ENCODE measurements at places on chromosomes 13 and 19.
A peak's percentile ranks its signal among the peaks of the same experiment; 100 is the strongest.

DNA sequence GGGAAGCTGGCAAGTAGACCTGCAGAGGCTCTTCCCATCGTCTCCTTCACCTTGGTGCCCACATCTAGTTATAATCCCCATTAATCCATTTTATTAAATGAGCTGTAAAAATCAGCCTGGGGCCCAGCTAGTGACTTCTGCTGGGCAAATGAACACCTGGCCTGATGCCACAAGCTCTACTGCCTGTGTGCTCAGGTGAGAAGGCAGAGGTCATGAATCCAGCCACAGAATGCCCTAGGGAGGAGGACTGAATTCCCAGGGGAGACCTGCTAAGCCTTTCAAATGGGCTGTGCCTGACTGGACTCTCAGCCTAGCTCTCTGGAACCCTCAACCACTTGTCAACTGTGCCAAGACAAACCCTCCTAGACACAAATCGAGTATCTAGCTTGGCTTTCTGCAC lies 74.0 kb downstream of the PDS5B start:
- no peak for DNase-seq

- DNase-seq, result no peak
Observed at GRCh38 chr19:48945817-48946216, 8.9 kb upstream of the BAX start.

DNA sequence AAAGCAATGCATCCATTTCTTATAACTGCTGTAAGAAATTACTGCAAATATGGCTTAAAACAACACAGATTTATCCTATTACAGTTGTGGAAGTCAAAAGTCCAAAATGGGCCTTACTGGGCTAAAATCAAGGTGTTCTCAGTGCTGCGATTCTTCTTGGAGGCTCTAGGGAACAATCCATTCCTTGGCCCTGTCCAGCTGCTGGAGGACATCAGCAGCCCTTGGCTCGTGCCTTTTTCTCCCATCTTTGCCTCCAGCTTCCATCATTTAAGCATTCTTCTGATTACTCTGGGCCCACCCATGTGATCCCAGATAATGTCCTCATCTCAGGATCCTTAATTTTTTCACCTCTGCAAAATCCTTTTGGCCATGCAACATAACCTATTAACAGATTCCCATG lies 607.1 kb downstream of the DCT start:
- no peak for DNase-seq

GRCh38 chr19:51078731-51079130 lies 4.0 kb downstream of the KLK14 start:
- no peak for DNase-seq

DNA sequence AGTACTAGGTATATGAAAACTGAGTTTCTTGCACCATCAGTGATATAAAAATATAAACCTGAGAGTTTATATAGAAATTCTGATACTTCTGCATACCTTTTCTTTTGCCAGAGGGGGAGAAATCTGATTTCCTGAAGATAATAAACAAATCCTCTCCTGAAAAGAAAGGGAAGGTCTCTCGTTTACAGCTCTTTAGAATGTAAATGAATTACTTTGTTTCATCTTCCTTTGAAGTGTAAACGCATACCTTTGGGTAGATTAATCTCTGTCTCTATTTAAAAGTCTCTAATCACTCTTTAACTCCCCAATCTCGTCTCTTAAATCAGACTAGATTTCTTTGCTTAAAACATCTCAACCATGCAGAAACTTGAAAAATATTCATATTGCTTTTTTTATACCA lies 1092.9 kb downstream of the SLITRK5 start:
- DNase-seq, result no peak

DNA sequence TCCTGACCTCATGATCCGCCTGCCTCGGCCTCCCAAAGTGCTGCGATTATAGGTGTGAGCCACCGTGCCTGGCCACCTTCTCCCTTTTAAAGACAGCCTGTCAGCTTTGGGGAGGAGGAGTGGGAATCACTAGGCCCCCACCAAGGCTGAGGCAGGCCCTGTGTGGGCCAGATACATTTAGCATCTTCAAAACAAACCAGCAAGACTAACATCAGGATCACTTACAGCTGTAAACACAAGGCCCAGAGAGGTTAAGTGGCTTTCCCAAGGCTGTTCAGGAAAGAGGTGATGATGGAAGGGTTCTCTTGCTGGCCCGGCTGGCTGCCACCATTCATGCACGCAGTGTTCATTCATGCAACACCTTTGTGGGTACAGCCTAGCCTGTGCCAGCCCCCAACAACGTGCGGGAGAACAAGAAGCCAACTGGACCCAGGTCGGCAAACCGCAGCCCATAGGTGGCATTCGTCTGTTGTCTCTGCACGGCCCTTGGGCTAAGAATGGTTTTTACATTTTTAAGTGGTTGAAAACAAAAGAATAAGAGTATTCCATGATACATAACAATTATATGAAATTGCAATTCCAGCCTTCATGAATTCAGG lies 23.0 kb downstream of the IER2 start:
- no peak for DNase-seq

DNA sequence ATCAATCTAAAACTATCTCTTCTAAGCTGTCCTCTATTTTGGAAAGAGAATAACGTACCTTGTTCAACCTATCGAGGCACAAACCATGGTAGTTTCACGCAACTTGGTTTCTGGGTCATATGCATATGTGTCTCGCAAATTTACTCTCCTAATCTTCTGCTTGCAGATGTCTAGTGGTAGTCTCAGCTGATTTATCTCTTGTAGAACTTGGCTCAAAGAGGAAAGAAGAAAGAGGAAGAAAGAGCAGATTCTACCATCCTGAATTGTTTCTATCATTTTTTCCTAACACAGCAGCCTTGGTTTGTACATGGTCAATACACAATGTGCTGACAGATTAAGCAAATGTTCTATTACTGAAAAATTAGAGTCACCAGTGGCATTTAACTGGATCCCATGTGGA lies 282.3 kb downstream of the SPRY2 start:
- no peak for DNase-seq

GRCh38 chr13:92590503-92590908 lies 636.1 kb upstream of the GPC6 start:
- no peak for DNase-seq

DNA sequence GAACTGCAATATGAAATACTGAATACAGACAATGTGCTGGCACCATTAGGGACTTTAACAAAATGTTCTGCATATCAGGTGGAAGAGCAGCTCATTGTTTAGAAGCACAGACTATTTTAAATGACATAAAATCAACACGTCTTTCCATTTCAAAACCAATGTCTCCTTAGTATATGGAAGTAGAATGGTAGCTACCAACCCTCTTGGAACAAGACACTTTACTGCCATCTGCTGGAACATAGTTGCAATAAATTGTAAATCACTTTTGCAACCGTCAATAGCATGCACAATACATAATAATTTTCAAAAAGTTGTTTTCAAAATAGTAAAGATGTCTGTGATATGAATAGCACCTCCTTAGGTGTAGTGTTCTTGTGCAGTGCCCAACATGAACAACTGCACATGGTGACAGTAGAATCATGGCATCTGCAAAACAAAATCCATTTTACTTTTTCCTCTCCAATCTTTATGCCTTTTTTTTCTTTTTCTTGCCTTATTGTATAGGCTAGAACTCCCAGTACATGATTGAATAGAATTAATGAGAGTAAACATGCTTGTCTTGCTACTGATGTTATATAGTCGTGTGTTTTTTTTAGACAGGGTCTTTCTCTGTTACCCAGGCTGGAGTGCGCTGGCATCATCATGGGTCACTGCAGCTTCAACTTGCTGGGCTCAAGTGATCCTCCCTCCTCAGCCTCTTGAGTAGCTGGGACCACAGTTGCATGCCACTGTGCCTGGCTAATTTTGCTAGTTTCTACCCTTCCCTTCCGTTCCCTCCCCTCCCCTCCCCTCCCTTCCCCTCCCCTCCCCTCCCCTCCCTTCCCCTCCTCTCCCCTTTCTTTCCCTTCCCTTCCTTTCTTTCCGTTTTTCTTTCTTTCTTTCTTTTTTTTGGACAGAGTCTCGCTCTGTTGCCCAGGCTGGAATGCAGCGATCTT lies 7.8 kb upstream of the LYPD5 start:
- peak; percentile 31 for DNase-seq

DNA sequence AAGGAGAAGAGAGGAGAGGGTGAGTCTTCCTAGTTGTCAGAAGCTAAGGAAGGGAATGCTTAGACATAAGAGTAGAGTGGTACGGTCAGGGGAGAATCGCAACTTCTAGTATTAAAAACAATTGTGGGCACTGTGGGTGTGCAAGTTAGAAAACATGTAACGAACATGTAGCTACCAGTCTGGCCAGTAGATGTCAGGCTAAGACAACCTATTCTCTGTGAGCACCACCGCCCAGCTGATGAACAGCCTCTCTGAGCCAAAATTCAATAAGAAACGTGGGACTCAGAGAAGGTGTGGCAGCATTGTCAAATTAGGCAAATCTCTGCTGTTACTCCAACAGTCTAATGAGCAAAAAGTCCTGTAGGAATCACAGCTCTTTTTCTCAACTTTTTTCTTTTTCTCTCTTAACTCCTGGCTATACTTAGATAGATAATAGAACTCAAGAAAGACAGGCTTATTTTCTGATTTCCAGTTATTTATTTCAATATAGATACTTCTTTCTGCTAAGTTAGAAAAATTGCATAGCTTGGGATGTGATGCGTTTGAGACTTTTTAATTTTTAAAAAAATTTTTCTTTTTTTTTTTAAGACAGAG lies 186.2 kb downstream of the USP12 start:
- DNase-seq, result peak; percentile 63

DNA sequence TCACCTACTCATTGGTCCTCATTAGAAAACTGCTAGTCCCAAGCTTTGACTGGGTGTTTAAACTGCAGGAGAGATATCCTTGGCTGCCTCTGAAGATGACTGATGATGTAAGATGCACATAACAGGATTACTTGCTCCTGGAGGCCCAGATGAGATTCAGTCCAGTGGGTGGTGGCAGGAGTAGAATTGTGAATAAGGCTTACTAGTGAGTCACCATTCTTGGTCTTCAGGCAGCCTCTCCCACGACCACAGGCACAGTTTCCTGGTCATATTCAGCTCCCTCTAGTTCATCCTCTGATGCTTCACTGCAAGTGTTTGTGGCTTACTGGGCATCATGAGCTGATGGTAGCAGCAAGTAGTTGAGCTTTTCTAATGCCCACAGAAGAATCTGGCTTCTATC lies 12.1 kb downstream of the SERTM1 start:
- DNase-seq, result no peak

DNA sequence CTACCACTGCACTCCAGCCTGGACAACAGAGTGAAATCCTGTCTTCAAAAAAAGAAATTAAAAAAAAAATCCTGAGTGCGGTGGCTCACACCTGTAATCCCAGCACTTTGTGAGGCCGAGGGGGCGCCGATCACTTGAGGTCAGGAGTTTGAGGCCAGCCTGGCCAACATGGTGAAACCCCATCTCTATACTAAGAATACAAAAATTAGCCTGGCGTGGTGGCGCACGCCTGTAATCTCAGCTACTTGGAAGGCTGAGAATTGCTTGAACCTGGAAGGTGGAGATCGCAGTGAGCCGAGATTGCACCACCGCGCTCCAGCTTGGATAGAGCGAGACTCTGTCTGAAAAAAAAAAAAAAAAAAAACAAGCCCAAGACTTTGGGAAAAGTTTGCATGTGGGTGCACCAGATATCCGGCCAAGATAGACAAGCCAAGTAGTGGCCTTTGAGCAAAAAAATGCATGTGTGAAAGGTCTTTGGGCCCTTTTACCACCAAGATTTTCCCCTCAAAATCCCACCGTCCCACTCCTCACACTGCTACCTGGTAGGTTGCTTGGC lies 5.7 kb downstream of the DNAJB1 start:
- no peak for DNase-seq

DNA sequence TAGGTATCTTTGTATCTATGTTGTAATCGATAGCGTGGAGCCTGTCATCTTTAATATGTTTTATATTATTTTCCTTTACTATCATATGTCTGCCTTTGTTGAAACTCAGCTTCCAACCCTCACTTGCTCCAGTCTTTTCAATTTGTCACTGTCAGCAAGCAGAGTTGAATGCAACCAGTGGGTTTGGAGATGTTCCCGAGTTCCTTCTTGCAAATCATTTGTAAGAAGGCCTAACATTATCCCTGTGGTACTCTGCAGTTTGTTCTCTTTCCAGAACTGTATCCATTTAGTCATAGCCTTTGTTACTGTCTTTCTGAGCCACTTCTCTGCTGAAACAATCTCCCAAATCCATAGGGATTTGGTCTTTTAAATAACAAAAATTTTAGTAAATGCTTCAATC lies 41.8 kb downstream of the RNASEH2B start:
- no peak for DNase-seq

- no peak for DNase-seq
Observed at GRCh38 chr13:48653472-48653939, at the start of gene CYSLTR2. CYSLTR2 (plus strand) TSS chr13:48653929; CDS start chr13:48706818, 52,889 bp downstream.

DNA sequence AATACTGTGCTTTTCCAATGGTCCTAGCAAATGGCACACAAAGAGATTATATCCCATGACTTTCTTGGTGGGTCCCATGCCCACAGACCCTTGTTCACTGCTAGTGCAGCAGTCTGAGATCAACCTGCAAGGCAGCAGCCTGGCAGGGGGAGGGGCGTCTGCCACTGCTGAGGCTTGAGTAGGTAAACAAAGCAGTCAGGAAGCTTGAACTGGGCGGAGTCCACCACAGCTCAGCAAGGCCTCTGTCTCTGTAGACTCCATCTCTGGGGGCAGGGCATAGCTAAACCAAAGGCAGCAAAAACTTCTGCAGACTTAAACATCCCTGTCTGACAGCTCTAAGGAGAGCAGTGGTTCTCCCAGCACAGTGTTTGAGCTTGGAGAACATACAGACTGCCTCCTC lies 82.9 kb downstream of the ZNF737 start:
- no peak for DNase-seq

GRCh38 chr13:79901336-79901735 lies 420.4 kb downstream of the NDFIP2 start:
- DNase-seq, result peak; percentile 11

DNA sequence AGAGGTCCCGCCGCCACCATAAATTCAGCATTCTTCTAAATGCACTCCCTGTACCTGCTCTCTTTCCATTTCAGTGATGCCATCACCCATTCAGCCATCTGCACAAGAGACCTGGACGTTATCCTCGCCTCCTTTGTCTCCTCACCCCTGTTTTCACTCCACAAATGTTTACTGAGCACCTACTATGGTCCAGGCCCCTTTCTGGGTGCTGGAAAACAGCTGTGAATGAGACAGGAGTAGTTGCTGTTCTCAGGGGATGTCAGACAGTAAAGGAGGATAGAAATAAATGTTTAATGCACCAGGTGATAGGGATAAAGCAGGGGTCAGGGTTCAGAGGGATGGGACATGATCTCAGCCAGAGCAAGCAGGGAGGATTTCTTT lies 3.3 kb downstream of the AP1M1 start:
- DNase-seq, result no peak

DNA sequence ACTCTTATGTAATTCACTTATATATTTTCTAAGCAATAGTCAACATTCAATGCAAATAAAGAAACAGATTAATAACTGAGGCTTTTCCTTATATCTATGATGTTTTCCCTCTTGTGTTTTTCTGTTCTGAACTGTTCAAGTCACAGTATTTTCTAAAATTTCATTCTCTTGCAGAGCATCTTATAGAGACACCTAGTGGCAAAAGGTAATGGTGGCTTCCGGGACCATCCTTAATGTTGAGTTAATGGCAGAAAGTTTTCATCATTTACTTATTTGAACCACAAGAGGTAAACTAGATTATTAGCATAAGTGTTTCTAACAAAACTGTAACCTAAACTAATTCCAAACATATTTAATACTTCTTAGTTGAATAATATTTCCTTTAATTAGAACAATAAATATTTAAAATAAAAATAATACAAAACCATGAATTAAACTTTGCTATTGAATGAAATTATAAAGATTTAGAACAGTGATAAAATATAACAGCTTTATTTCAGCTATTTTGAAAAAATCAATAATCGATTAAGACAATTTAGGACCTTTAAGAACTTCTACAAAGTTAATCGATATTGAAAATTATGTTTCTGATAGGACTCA lies 1.7 kb upstream of the SLITRK5 start:
- no peak for DNase-seq

Measured in hepatic stellate cell (primary cell).